NCI-H1048 (cell line): ENCODE measurements at places on chromosomes 11 and 22.

DNA sequence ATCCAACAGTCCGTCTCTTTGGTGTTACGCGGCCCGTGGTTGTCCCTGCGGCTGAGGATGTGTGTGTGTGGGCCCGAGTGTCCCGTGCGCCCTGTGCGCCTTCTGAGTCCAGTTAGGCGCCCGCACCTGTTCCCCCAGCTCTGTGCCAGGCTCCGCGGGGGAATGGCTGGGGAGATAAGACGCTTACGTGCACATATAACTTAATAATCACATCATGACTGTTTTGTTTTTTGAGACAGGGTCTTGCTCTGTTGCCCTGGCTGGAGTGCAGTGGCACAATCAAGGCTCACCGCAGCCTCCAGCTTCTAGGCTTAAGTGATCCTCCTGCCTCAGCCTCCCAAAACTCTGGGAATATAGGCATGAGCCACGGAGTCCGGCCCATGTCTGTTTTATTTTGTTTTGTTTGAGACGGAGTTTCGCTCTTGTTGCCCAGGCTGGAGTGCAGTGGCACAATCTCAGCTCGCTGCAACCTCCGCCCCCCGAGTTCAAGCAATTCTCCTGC is 817 bp downstream of the ARL2 start:
- no peak for DNase-seq

DNA sequence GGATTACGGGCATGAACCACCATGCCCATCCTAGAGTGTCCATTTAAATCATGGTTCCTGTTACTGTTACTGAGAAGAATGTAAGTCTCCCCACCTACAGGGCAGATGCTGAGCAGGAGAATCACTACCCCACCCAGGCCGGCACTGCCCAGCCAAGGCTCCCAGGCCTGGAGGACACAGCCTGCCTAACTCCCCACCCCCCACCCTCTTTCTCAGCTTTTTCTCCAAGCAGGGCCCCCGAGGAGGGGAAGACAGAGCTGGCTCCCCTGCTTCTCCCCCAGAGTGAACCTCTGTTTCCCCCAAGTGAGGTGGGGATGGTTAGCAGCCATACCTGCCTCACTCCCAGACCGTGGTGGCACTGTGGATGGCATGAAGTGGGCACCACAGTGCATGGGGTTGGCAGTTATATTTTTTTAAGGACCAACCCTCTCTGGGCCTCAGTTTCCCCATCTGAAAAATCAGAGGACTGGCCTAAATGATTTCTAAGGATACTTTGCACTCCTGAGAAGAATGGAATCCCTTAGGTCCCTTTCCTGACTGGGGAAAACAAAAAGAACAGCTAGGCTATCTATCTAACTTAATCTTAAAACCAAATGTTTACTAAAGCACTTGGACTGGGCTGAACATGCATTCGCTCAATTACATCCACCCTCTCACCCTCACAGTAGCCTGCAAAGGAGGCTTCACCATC is 5.0 kb downstream of the CBX7 start:
- DNase-seq = no peak

DNA sequence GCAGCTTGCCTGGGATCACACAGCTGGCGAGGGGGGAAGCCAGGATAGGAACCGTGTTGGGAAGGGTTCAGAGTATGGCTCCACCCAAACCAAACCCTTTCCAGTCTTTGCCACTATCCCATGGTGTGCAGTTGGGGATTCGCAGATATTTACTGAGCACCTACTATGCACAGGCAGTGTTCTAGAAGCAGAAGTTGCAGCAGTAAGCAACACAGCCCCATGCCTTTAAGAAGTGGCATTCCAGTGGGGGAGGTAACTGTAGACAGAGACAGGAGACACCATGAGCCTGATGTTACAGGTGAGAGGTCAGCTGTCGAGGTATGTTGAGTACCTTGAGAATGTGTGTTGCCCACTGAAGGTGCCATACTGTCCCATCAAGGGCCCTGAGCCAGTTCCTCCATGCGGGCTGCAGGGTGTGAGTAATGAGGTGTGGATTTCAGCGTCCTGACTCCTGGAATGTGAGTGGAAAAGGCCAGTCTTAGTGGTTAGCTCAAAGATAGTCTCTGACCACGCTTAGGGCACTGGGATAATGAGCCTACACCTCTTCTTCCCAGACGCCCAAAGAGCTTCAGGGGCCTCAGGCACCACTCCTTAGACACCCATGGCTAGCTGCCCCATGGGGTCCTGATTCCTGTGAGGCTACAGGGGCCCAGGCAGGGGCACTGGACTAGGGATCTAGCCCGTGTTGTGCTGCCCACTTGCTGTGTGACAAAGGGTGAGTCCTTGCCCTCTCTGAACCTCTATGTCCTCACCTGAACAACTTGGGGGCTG is 71.8 kb upstream of the TP53I11 start:
- no peak for DNase-seq

GRCh38 chr11:315051-315481 is 1.2 kb downstream of the IFITM1 start:
- DNase-seq = no peak

DNA sequence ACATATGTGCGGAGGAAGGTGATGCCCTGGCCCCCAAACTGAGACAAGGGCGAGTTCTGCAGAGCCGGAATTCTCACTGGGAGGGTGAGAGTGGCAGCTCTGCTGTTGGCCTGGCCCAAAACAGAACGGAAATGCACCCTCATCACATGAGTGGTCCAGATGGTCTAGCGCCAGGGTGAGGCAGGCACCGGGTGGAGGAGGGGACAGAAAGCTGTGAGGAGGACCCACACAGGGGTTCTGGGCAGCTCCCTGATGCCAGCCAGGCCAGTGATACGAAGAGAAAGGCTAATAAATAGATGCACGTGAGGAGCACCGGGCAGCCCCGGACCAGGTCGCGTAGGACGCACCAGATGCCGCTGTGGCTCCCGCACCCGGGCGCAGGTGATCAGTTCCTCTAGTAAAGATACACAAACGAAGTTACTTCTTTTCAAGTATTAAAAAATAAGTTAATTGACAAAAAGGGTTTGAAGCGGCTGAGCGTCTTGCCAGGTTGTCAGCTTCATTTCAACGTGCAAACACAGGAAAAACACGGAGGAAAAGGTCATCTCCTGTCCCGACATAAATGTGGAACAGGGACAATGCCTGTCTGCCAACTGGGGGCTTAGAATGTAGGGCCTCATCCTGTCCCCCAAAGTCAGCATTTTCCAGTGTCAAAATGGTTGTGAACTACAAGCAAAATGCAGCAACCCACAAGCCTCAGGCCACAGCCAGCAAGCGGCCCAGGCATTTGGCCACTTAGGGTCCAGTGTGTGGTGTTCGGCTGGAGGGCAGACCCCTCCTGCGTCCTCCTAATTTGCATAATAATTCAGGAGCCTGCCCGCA is 15.3 kb upstream of the BID start:
- DNase-seq = no peak

GRCh38 chr11:13277768-13278608 is at the start of gene BMAL1:
BMAL1 (plus strand) TSS chr11:13277790; CDS start chr11:13354309, 76,519 bp downstream.
- no peak for DNase-seq

GRCh38 chr11:3137486-3138177 is 27.5 kb downstream of the OSBPL5 start:
- DNase-seq = no peak

DNA sequence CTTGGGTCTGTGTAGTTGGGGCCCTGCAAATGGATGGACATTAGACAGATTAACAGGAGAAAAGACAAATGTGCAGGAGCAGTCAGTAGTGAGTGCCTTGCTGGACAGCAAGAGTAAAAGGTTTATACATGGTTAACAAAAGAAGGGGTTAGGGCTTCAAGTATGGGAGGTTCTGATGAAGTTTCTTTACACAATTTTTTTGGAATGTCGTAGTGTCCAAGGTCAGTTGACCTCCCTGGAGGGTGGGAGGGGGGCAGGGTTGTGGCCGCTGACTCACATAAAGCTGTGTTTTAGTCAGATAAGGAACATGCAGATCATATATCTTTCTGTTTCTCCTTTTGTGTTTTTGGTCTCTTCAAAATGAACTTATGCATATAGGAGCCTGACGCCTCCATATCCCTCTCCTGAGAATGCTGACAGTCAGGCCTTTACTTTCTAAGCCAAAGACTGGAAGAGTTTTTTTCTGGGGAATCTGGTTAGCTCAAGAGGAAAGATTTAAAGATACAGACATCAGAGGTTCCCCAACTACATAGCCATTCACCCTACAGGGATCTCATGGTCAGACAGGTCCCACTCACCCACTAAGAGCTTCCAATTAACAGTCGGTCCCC is 134.3 kb downstream of the NECTIN1 start:
- no peak for DNase-seq

DNA sequence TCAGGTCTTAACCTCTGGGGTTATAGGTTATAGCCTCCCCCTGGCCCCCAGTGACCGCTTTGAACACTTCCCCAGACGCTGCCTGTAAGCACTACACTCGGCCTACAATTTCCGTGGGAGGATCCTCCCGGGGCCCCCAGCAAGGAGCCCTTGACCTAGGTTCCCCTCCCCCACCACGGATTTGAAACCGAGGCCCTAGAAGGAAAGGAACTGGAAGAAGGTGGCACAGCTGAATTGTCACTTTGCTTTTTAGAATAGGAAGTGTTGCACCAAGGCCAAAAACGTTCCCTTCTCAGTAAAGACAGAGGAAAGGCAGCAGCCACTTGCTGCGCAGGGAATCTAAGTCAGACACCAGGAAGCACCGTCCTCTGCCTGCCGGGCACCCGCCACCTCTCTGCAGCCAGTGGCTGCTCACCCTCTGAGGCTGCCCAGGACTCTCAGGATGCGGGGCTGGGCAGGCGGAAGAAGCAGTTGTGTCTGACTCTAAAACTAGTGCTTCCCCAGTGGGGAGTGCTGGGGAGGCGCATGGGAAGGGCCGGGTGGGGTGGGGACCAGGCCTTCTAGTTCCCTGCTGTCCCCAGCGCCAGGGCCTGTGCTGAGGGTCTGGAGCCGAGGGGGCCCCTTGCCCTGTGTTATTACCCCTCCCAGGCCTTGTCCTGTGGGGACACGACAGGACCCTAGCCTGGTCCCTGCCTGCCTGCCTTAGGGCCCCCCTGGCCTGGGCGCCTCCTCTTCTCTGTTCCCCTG is 7.9 kb upstream of the FLRT1 start:
- DNase-seq = no peak

- no peak for DNase-seq
These were observed 74.8 kb downstream of the KIAA1671 start for GRCh38 chr22:25027043-25027906.

GRCh38 chr22:22366537-22366936 is 122.0 kb downstream of the VPREB1 start:
- no peak for DNase-seq

DNA sequence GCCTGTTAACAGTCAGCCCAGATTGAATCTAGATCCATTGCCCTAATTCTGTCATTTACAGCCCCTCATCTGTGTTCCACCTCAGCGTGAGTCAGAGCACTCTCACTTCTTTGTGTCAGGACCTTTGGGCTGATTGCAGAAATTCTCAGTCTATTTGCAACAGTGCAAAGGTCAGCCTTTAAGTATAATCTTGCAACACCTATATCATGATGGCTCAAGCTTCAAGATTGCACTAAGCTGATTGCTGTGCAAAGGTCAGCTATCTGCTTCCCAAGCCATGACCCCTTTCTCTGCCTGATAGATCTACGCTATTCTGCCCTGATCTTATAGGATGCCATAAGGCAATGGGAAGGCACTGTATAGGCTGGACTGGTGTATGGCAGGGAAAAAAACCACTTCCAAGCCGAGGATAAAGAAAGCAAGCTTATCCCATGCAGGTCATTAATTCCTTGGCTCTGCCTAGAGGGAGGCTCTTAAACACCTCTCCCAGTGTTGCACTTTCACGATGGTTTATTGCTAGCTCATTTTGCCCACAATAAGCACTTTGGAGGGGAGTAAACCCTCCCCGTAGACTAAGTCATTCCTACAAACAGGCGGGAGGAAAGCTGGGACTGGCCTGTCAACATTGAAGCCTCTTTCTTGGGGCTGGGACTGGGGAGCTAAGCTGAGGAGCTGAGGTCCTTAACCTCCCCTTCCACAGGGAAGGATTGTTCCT is 100.6 kb downstream of the RRAS2 start:
- no peak for DNase-seq

GRCh38 chr11:30049214-30049613 is 32.4 kb upstream of the KCNA4 start:
- DNase-seq = no peak

GRCh38 chr11:122809866-122810265 is 28.4 kb upstream of the CRTAM start:
- DNase-seq = no peak

- DNase-seq = no peak
These were observed 6.1 kb upstream of the TCN2 start for GRCh38 chr22:30600921-30601320.
